Sciatic nerve (tissue), 2 donors: ENCODE measurements at places on chromosomes 5 and 9. TPM values are rescaled to one million over a fixed set of nuclear protein-coding genes. Genes with fewer than 3 reads are reported as not detected.

- no peak for DNase-seq
Observed at GRCh38 chr5:180399401-180400215, 46.5 kb upstream of the GFPT2 start.

DNA sequence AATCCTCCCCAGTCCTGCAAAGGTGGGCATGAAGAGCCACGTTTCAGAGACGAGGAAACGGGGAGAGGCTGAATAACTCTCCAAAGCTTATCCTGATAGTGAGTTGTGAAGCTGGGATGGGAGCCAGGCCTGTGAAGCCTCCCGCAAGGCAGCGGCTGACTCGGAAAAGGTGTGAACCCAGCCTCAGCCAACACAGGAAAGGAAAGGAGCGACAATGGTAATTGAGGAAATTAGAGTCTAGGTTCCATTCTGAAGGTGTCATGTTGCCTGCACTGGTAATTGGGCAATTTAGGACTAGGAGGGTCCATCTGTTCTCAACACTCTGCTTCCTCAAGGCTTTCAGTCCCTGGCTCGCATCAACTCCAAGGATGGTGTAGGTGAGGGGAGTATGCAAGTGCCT, 83.4 kb downstream of the LIFR start:
- DNase-seq, result no peak

- DNase-seq, result no peak
Observed at GRCh38 chr9:106443520-106443919, 419.4 kb upstream of the ZNF462 start.

DNA sequence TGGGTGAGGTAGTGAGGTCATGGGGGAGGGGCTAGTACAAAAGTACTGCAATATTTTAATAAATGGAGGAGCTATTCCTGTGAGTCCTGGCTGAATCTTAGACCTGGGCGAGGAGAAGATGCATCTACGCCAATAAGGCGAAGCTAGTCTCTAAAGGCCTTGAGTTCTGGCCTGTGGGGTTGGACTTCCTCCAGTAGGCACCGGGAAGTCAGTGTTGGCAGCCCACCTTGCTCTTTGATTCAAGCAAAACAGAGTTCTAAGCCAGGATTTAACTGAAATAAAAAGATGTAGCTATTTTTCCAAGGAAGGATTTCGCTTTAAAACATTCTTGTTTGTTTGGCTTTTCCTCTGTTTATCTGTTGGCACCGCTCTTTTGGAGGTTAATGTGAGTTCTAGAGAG, 244.6 kb downstream of the KIF4B start:
- DNase-seq, result peak; percentile 72

DNA sequence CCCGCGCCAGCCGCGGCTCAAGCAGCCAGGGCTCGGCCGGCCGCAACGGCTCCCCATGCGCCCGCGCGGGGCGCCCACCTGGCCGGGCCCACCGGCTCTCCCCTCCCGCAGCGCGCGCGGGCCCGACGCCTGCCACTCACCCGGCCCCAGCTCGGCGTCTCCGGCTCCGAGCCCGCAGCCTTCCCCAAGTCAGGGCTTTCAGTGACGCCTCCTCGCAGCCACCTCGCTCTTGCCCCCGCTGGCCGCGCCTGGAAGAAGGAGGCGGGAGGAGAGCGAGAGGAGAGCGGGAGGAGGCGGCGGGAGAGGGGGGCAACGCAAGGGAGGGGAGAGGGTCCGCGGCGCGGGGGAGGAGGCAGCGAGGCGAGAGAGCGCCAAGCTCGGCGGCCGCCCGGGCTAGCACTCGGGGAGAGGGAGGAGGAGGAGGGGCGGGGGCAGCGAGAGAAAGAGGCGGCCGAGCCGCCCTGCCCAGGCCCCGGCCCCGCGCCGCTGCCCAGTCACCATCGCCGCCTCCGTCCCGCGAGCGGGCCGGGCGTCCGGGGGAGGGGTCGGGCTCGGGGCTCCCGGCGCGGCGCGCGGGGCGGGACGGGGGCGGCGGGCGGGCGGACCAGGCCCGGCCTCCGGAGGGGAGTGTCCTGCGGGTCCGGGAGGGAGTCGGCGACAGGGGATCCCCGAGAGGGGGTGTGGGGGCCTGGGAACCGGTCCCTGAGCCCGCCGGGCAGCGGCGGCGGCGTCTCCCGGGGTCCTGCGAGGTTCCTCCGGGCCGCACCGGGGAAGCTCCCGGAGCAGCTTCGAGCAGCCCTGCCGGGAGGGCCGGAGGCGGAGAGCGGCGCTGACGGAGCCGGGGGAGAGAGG, at the start of gene LHFPL2:
TSS of gene LHFPL2 (minus strand) at position 414 of the 852 bp plus-strand sequence. CDS start 138,559 bp downstream, outside the sequence.
- peak; percentile 89 for DNase-seq

DNA sequence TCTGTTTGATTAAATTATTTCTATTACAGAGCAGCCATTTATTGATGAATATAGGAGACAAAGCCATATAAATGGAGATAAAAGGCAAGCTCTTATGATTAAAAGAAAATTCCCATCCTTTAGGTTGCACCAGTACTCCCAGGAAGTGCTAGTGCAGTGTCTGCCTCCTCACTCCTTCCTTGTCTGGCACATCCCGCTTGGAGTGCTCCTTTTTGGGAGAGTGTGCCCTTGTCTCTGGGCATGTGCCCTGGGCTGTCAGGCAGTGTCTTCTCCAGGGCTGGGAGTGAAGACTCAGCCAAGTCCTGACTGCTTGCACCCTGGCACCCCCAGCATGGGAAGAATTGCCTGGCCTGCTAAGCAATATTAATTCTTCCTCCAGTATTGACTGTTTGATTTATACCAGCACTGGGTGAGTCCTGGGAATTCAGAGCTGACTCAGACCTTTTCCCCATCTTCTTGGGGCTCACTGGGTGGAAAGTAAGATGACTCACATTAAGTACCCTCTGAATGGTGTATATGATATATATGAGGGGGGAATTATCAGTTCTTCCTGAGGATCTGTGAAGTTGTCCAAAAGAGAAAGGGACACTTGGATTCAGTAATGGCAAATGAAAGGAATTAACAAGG, 62.1 kb downstream of the ZSWIM6 start:
- no peak for DNase-seq

GRCh38 chr5:66186108-66186507, 42.0 kb downstream of the SREK1 start:
- DNase-seq, result no peak

DNA sequence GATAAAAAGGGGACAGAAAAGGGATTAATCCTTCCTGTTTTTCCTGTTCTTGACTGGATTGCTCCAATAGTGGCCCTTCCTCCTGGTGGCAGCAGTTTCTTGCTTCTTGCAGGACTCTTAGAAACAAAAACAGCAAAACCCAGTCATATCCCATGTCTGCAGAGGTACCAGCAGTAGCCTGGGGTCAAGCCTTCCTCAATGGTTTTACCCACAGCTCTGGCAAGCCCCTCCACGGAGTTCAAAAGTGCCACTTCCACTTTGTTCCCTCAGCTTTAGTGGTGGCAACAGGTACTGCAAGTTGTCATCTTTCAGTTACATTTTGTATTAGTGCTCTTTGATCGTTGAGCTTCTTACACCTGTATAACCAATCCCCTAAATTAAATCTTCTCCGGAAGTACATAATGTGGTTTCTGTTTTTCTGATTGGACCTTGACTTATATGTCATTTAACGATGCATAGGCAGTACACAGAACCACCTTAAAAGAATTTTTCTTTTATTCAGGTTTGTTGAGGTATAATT, 8.7 kb upstream of the RANBP6 start:
- no peak for DNase-seq

GRCh38 chr9:129201289-129201688, 23.2 kb upstream of the IER5L start:
- no peak for DNase-seq

- no peak for DNase-seq
Observed at GRCh38 chr5:140317859-140318258, 15.0 kb upstream of the PFDN1 start.

DNA sequence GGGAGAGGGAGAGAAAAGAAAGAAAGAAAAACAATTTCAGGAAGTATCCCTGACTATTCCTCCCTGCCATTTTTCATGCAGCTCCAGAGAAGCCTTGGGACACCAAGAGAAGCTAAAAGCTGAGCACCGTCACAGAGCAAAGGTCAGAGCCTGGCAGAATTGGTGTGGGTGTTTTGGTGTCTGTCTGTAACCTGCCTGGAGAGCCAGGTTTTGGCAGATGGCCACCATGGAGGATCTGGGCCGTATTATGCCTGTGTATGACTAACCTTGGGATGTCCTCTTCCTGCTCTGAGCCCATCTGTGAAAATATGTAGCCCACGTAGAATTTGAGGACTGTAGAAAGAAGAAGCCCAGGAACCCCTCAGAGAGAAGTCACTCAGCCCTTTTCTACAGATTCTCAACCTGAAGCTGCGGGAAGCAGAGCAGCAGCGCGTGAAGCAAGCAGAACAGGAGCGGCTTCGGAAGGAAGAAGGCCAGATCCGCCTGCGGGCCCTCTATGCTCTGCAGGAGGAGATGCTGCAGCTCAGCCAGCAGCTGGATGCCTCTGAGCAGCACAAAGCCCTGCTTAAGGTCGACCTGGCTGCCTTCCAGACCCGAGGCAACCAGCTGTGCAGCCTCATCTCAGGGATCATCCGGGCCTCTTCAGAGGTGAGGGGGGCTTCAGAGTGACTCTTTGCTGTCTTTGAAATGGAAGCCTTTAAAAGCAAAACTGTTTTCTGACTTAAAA, 18.8 kb downstream of the GLE1 start:
- DNase-seq, result peak; percentile 66

- DNase-seq, result no peak
Observed at GRCh38 chr9:125356032-125356431, 94.4 kb downstream of the GAPVD1 start.

DNA sequence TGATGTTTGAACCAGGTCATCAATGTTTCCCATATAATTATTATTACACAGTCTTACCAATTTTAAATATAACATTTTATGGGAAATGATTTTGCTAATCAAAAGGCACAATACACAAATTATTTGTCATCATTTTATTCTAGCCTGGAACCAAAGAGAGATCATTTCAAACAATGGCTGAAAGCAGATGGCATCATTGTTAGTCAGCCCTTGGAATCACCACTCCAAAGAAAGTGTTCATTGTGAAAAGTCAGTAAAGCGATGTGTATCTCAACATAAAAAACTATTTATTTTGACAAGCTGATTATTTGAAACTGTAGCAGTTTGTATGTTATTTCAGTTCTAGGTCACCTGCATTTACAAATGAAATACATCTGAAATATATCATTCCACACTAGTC, 1068.7 kb downstream of the CDH12 start:
- DNase-seq, result no peak

DNA sequence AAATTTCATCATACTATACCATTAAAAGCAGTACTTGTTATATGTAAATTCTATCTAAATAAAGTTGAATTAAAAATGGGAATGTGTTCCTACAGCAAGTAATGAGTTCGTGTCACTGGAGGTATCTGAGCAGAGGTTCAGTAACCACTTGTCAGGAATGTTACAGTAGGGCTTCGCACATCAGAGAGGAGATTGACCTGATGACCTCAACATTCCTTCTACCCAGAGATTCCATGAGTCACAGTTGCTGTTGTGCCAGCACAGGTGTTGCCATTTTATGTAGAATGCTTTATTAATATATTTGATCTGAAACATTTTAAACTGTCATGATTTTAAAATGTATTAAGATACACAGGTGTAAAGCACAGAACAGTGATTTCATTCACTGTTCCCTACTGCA, 60.3 kb downstream of the STX17 start:
- DNase-seq, result no peak

DNA sequence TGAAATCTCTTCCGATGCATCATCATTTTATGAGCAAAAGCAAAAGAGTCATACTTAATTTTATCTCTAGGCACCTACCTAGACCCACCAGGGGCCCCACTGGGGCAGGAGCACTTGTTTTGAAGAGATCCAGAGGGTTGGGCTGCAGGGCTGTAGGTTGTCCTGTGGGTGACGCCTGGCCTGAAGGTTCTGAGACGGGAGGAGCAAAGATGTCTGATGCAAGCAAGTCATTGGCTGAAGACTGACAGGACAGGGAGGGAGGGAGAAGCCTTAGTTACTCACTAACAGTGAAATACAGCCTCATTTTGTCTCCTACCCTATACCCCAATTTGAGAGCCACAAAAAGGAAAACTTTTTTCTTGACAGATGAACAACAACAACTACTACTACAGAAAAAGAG, 17.1 kb upstream of the C9 start:
- no peak for DNase-seq

GRCh38 chr5:75395277-75395676, 58.3 kb downstream of the HMGCR start:
- no peak for DNase-seq

DNA sequence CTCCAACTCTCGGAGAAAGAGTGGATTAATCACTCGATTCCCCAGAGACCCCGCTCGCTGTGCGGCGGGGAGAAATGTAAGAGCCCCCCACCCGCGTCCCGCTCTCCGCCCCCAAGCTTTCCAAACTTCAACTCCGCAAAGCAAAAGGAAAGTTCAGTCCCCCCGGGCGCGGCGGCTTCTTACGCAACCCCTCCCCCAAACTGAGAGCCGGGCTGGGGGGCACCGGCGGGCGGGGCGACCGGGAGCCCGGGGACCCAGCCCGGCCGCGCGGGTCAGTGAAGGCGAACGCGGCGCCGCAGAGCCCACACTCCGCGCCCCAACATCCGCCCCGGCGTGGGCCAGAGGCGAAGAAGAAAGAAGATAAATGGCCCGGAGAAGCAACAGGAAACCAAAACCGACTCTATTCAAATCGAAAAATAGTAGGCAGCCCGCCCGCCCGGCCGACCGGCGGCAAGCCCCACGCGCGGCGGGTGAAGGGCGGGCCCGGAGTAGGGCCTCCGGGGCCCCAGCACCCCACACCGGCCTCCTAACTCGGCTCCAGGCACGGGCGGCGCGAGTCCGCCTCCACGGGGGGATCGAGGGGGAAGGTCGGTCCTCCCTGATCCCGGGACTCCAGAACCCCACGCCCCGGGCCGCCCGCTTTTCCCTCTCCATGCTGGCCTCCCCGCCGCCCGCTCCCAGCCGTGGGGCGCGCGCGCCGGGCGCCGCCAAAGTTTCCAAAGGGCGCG, 720 bp downstream of the NOTCH1 start:
- no peak for DNase-seq

DNA sequence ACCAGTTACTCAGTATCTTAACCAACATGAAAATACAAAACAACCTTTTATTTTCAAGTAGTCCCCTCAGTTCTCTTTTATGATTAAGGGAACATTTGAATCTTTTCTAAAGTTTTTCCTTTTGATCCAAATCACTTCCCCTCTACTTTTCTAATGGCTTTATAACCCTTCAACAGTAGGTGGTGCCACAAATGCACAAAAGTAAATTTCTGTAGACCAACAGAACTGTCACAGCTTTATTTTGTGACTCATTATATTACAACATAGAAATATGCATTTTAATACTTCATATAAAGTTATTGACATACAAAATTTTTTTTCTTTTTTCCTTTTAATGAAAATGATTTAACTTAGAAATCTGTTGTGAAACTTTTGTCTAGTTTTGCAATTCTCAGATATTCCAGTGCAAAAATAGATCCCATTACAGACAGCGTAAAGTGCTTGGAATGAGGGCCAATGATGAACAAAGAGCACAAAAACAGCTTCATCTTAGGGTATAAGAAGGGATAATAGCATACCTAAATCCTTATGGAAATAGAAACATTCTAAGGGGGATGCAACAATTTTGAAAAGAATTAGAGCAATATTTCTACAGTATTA, 17.0 kb downstream of the NIPSNAP3B start:
- DNase-seq, result no peak

- no peak for DNase-seq
Observed at GRCh38 chr9:94648185-94648584, 8.9 kb upstream of the FBP1 start.

LURAP1L gene
- 7.8 TPM for total RNA-seq

VCAN gene
- 98.0 TPM for total RNA-seq

ARHGEF39 gene
- total RNA-seq, result not detected

NEUROG1 gene
- not detected for total RNA-seq

TSSK1B gene
- total RNA-seq, result 0.36 TPM

PRPF4 gene
- 16.3 TPM for total RNA-seq

OR1L6 gene
- not detected for total RNA-seq
